ENCODE measurements at places on chromosomes 7 and 10. TPM values are rescaled to one million over a fixed set of nuclear protein-coding genes. Genes with fewer than 3 reads are reported as not detected.

OR6B1 gene
- not detected for total RNA-seq

OR2A5 gene
- not detected for total RNA-seq

HECTD2 gene
- total RNA-seq = 4.0 TPM

GIMAP4 gene
- total RNA-seq = not detected

ARMC3 gene
- 0.71 TPM for total RNA-seq

C10orf62 gene
- total RNA-seq = not detected

CDK1 gene
- total RNA-seq = 105 TPM

TRIL gene
- total RNA-seq = not detected

TMEM139 gene
- 0.64 TPM for total RNA-seq

AOAH gene
- total RNA-seq = 0.15 TPM

CPXM2 gene
- not detected for total RNA-seq

LRRN3 gene
- not detected for total RNA-seq

LIPM gene
- total RNA-seq = not detected

CRHR2 gene
- total RNA-seq = 0.06 TPM

ITIH5 gene
- 0.20 TPM for total RNA-seq

VDAC2 gene
- total RNA-seq = 326 TPM

PKD1L1 gene
- total RNA-seq = 0.14 TPM

TMEM229A gene
- total RNA-seq = not detected

THSD7A gene
- total RNA-seq = 2.4 TPM

SRI gene
- total RNA-seq = 127 TPM

CPVL gene
- total RNA-seq = 0.37 TPM

IQUB gene
- 0.06 TPM for total RNA-seq

AHR gene
- total RNA-seq = 8.7 TPM

LRRD1 gene
- total RNA-seq = not detected

NEURL1 gene
- 0.75 TPM for total RNA-seq

SRRM3 gene
- total RNA-seq = 12.6 TPM

FAM131B gene
- total RNA-seq = 0.23 TPM

NUPR2 gene
- not detected for total RNA-seq

GPR158 gene
- total RNA-seq = 0.05 TPM

PPP1R9A gene
- 4.0 TPM for total RNA-seq

MPP7 gene
- total RNA-seq = 0.10 TPM

EGFR gene
- total RNA-seq = 82.3 TPM

Measured in A549 treated with Hydrocortisone at 1 μM for 4 hours (cell line).